ENCODE measurements at places on chromosomes 6 and 20.

- DNase-seq, result no peak
Measured at GRCh38 chr6:27287751-27288135, 24.3 kb downstream of the POM121L2 start.

GRCh38 chr6:97189767-97190166, 93.2 kb downstream of the MMS22L start:
- DNase-seq, result no peak

GRCh38 chr6:150176152-150176551, 33.3 kb downstream of the PPP1R14C start:
- DNase-seq, result no peak

DNA sequence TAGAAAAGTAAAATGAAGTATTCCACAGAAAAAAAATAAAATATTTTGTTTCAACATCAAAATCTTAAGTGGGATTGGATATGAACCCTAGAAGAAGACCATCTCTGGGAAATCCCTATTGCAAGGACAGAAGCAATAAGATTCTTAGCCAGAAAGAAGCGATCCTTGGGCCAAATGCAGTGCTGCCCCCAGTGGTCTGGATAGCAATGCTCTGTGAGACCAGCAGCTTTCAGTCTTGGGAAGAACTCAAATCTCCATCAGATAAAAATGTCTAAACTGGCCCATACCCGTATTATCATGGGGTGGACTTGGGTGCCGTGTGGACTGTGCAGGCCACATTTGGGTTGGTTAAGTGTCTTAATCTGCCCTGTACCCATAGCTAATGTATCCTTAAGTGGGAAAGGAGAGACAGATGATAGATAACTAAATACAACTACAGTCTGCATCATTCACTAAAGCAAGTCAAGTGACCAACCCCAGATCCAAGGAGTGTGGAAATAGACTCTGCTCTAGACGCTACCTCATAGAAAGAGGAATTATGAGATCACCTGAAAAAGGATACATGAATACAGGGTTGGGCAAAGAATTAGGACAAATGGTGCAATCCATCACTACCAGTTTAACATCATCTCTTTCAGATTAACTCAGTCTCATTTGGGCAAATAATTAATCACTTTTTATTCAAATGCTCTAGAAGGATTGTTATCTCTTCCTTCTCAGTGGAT, 38.9 kb upstream of the SNAP25 start:
- DNase-seq, result no peak

DNA sequence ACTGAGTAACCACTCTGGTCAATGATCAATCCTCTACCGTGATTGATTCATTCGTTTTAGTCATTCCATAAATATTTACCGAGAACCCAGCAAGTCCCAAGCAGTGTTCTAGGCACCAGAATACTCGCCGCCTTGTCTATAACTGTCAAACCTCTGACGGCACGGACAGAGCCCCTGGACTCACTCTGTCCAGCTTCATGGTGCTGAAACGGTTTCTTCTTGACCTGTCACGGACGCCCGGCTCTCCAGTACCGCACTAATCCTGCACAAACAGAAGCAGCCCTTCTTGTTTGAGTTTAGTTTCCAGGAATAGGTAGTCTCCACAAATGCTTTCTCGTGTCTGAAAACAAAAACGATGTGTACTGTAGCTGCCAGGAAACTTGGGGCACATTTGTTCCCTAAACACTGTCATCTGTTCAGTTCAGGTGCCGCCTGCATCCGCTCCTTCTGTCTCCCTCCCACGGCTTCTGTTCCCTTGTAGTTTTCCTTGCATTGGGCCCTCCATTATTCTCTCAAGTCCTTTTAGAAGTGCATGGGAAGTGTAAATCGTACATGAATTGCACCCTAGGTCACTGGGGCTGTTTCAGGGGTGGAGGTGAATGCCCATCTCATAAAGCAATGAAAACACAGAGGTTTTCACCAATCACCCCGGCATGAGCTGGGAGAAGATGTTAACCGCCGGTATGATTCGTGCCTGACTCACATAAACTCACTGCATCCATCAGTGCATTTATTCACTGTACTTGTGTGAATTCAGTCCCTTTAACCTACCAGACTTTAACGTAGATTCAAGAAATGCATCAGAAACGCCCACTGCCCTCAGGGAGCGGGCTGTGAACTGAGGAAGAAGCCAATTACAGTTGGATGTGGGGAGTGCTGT, 209.3 kb upstream of the CDH4 start:
- DNase-seq, result no peak

DNA sequence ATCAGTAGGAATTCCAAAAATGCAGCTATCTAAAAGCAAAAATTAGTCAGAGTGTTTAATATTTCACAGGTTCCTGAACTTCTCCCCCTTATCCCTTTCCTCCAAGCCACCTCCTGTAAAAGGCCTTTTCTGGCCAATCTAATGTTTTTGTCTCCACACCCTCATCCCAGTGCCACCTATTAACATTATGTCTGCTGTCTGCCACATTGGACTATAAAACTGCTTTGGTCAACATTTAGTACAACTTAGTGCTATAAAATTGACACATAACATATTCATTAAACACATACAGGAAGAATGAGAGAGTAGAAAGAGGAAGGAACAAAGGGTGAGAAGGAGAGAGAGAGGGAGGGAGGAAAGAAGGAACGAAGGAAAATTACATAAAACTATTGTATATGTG, 47.7 kb downstream of the MMUT start:
- DNase-seq, result no peak
